ENCODE measurements at places on chromosomes 16 and 17.

GRCh38 chr16:88754912-88755744 lies 29.9 kb downstream of the PIEZO1 start:
- no peak for DNase-seq

DNA sequence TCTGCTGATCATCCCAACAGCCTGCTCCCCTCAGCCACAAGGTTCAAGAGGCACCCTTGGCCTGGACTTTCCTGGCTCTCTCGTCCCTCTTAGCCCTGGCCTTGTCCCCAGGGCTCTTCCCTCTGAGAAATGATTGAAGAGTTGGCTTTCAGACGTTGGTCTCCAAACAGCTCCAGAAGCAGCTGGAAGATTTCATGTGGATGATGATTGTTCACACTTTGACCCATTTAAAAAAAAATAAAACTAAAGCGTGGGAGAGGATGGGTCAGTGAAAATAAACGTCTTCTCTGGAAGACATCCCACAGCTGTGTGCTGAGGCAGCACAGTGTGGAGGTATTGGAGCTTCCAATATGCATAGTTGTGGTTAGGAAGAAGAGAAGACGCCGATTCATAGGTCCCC lies 54.7 kb upstream of the CDH11 start:
- DNase-seq = no peak

DNA sequence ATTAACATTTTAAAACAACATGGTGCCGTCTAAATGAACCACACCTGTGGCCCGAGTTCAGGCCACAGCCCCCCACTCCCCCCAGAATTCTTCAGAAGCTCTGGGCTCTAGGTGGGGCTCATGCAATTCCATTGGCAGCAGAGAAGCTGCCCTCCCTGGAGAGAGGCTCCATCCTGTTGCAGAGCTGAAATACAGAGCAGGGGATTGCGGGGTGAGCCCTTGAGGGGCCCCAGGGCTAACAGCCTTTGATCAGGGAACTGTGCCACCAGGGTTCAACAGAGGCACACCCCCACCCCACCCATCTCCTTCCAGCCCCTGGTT lies 69.3 kb downstream of the ABR start:
- DNase-seq = no peak

GRCh38 chr17:22600644-22601298 lies 908.4 kb downstream of the KCNJ18 start:
- DNase-seq = no peak

DNA sequence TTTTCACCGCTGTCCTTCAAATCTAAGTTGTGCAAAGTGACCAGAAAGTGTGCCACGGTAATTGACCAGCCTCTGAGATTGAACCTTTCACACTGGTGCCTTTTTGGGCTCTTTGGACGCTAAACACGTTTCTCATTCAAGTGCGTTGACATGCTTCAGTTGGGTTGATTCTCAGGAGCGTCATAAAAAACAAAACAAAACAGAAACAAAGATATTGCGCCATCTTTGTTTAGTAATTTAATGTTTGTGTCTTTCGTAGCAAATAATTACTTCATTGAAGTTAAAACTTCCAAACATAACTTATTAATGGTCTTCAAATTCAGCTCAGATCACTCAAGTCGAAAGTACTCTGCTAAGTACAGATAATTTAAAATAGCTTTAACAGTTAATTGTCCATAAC lies 80.2 kb downstream of the OR1D5 start:
- no peak for DNase-seq

- no peak for DNase-seq
Measured at GRCh38 chr17:17808706-17809432, 27.9 kb downstream of the SREBF1 start.

- DNase-seq = no peak
Measured at GRCh38 chr17:40509626-40510327, 8.4 kb upstream of the TNS4 start.

DNA sequence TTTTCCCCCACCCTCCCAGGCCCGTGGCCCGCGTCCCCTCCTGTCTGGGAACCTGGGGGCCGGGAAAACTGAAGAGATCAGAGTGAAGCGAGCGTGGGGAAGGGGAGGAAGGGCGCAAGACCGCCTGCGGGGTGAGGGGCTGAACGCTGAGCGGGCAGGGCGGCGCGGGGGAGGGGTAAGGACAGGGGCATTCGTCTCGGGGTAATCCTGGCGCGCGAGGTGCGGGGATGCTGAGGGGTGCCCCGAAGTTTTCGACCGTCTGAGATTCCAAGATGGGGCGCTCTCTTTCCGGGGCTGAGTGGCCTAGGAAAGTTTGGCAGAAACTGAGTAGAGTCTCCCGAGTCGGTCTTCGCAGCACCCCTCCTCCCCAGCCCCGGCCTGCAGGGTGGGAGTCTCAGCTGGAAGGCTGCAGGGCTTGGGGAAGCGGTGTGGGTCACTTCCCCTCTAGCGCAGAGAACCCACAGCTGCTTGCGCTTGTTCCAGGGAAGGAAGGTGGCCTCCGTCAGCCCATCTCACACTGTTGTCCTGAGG lies 555 bp downstream of the TTYH2 start:
- DNase-seq = no peak

GRCh38 chr17:42928714-42929496 lies 28.3 kb downstream of the G6PC1 start:
- DNase-seq = peak; percentile 44

DNA sequence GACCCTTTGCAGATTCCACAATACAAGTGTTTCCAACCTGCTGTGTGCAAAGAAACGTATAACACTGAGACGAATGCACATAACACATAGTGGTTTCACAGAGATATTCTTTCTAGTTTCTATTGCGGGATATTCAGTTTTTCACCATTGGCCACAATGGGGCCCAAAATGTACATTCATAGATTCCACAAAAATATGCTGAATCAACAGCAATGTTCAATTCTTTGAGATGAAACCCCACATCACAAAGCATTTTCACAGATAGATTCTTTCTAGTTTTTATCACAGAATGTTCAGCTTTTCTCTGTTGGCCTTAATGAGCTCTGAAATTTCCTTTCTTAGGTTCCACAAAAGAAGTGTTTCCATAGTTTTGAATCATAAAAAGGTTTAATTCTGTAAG lies 2472.3 kb downstream of the TP53TG3F start:
- no peak for DNase-seq
